ENCODE measurements at places on chromosomes 7 and 10. TPM values are rescaled to one million over a fixed set of nuclear protein-coding genes. Genes with fewer than 3 reads are reported as not detected.
A peak's percentile ranks its signal among the peaks of the same experiment; 100 is the strongest.

GRCh38 chr10:100894589-100895294 lies 18.0 kb upstream of the SLF2 start:
- DNase-seq, result no peak

The ANK3 gene
- 173 TPM for total RNA-seq

GRCh38 chr7:142870147-142870559 lies 15.3 kb downstream of the EPHB6 start:
- DNase-seq, result peak; percentile 68

The TSPAN33 gene
- 9.9 TPM for total RNA-seq

The WNT2 gene
- total RNA-seq, result 0.70 TPM

The FAM25G gene
- not detected for total RNA-seq

The FAM53B gene
- total RNA-seq, result 18.5 TPM

DNA sequence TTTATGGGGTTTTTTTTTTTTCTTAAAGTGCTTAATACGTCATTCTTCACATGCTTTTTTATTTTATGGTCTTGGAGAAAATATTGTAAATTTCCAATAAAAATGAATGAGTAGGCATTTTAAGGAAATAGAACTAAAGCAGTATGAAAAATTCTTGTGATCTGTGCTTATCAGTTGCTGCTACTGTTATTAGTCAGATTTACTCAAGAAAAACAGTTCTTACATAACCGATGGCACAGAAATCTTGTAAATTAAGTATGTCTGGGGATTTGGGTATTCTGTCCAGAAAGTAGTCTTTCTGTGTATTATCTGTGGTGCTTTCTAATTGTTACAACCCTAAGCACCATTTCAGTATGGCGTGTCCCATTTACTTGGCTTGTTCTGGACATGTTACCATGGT lies 64.7 kb downstream of the LRGUK start:
- no peak for DNase-seq

DNA sequence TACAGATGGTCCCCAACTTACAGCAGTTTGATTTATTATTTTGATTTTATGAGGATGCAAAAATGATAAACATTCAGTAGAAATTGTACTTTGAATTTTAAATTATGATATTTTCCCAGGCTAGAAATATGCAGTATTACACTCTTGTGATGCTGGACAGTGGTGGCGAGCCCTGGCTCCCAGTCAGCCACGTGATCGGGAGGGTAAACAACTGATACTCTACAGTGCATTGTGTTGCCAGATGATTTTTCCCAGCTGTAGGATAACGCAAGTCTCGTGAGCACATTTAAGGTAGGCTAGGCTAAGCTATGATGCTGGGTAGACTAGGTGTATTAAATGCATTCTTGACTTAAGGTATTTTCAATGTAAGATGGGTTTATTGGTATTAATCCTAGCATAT lies 865.2 kb downstream of the SORCS3 start:
- no peak for DNase-seq

The NEUROG3 gene
- total RNA-seq, result not detected

- DNase-seq, result no peak
Observed at GRCh38 chr7:130293521-130293920, 560 bp downstream of the CPA4 start.

All from cardiac septum (tissue), 1 donor.